Upper lobe of right lung (tissue), 1 donor: ENCODE measurements at places on chromosomes 3 and 15.

GRCh38 chr3:157129803-157130466 is 30.0 kb downstream of the CCNL1 start:
- no peak for DNase-seq

DNA sequence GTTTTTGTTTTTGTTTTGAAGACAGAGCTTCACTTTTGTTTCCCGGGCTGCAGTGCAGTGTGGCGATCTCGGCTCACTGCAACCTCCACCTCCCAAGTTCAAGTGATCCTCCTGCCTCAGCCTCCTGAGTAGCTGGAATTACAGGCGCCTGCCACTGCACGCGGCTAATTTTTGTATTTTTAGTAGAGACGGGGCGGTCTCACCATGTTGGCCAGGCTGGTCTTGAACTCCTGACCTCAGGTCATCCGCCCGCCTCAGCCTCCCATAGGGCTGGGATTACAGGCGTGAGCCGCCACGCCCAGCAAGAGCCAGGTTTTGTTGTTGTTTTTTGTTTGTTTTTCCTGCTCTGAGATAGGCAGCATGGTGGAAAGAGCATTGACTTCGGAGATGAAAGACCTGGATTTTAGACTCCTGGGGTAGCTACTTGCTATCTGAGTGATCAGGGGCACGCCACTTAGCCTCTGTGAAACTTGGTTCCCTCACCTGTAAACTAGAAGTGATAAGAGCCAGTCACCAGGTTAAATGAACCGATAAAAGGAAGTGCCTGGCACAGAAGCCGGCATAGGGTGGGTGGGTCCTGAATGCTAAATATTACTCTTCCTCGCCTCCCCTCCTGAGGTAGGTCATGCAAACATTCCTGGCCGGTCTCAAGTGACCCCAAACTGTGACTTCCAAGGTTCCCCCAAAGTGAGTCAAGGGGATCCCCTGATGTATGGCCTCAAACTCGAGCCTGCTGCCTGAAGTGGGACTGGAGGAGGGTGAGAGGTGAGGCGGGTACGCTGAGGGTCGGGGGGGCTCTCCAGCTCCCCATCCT is 62.9 kb upstream of the MCF2L2 start:
- no peak for DNase-seq

- no peak for DNase-seq
Observed at GRCh38 chr15:81475471-81475870, 101.5 kb upstream of the TMC3 start.

DNA sequence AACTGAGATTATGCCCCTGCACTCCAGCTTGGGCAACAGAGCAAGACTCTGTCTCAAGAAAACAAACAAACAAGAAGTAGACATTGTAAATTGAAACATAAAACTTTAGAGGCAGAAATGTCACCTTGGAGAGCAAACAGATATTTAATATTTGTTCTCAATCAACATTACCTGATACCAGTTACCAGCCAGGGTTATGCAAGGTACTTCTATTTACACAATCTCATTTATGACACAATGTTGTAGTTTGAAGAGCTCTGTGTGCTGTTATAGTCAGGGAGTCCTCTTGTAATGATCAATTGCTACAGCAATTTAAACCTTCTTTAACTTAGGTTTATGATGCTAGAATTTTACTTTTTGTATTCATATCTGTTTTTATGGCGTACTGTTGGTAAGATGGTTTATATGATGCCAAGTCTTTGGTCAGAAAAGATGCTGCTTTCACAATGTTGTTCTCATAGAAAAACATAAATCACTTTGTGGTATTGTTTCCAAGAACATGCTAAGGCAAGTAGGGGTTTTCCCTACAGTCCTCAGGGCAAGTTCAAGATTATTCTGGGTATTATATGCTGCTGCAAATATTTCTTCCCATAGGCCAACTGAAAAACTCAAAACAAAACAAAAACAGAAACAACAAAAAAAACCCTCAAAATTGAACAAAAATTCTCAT is 173.5 kb downstream of the TNIK start:
- DNase-seq = no peak

- no peak for DNase-seq
Observed at GRCh38 chr3:134609821-134610431, 40.9 kb downstream of the KY start.
